ENCODE measurements at places on chromosomes 3 and 15.

- DNase-seq: no peak
Measured at GRCh38 chr15:101255051-101255395, 3.2 kb upstream of the CHSY1 start.

GRCh38 chr15:101060576-101061551 is 141.7 kb downstream of the LRRK1 start:
- DNase-seq: no peak

DNA sequence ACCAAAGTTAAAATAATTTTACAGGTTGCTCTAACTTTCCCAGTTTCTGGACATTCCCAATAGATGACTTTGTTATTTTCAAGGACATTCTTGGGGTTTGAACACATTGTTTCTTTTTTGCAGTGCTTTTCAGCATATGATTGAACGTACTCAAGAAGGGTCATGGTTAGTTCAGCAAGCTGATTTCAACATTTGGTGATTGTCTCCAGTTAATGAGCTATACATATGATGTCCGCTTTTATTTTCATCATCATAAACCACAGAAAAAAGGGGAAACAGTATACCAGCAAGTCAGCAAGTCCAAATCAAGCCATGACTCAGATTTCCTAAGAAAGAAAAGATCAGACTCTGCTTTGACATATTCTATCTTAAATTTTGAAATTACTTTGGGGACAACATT is 69.4 kb downstream of the B3GALNT1 start:
- no peak for DNase-seq

GRCh38 chr3:63478990-63479660 is 173.3 kb upstream of the SNTN start:
- DNase-seq: no peak

DNA sequence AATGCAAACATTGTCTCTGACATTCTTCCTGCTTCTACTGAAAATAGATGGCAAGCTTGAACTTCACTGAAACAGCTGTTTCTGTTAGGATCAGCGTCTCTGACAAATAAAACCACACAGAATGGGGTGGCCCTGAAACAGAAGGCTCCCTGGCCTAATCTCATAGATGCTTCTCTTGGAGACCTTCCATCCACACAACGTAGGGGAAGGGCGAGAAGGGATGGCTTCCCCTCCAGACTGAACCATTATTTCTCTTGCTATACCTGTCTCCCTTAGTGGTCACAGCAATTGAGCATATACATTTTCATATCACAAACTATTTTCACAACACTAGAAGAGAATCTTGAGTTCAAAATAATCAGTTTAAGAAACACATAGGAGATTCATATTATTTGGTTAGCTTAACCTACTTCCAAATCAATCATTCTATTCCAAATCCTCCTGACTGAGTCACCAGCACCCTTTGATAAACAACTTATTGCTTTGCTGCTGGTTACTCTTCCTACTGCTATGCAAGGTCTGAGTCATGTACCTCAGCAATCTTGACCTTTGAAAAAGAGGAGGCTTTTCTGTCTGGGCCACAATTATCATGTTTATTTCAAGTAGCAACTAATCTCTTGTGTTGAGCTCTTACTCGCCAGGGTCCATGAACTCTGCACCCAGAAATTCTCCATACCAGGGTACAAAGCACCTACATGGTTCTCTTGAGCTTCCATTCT is 45.5 kb downstream of the CBLB start:
- no peak for DNase-seq

- no peak for DNase-seq
Measured at GRCh38 chr3:65723985-65724384, 314.7 kb downstream of the MAGI1 start.

DNA sequence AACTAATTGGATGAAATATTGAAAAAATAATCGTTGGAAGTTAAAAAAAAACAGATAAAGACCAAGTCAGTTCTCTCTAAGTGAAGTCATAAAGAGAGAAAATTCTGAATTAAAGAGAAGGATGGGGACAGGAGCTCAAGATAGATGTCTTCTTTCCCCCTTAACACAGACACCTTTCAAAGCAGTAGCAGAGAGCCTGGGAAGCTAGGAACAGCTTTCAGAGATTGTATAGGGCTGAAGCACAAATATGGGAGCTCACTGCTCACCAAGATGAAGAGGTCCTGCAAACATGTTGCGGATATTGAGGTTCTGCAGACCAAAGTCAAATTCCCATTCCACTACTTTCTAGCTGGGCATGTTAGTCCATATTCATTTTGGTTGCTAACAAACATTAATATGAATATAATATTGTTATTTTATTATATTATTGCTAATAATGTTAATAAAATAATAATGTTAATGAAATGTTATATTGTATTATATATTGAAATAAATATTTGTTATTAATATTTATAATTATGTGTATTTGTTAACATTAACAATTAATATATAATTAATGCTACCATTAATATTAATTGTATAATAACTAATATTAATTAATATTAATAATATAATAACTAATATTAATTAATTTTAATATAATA is 319.1 kb downstream of the OXSM start:
- no peak for DNase-seq

- DNase-seq: no peak
Measured at GRCh38 chr3:137163241-137163871, 205.6 kb downstream of the IL20RB start.
